ENCODE measurements at places on chromosomes 4 and X.

GRCh38 chrX:143632625-143633410 is 3.1 kb downstream of the SLITRK4 start:
- no peak for DNase-seq

GRCh38 chr4:154807042-154807630 is 26.1 kb downstream of the RBM46 start:
- no peak for DNase-seq

DNA sequence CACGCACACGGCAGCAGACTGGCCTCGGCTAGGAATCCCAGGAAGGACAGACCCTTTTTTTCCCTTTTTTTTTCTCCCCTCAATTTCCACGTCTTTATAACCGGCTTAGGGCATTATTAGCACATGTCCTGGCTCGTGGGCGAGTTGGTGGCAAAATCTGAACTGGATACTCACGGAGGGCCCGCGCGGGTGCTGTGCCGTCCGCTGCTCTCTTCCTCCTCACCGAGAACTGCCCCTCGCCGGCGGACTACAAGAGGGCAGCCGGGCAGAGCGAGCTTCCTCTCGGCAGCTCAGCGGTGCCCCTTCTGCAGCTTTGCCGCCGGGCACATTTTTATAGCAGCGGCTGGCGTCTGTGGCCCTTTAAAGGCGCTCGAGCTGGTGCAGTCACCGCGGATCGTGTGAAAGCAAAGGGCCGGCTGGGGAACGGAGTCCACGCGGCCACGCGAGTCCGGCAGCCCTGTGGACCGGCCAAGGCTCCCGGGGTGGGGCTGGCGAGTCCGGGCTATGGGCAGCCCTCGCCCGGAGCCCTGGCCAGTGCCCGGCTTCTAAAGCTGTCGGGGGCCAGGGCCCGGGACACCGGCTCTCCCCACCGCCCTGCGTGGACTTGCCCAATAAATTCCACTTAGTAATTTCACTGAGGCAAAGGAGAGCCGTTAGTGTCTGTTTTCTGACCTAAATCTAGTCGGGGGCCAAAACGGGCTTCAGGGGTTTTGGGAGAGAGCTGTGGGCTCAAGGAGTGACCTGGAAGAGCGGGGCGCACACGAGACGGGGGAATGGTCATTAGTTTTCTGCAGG is 1.3 kb upstream of the CITED1 start:
- peak; percentile 2 for DNase-seq

- DNase-seq = peak; percentile 68
Observed at GRCh38 chr4:1748465-1748995, 27.2 kb downstream of the TACC3 start.

- no peak for DNase-seq
Observed at GRCh38 chr4:148261848-148262247, 180.4 kb downstream of the NR3C2 start.

DNA sequence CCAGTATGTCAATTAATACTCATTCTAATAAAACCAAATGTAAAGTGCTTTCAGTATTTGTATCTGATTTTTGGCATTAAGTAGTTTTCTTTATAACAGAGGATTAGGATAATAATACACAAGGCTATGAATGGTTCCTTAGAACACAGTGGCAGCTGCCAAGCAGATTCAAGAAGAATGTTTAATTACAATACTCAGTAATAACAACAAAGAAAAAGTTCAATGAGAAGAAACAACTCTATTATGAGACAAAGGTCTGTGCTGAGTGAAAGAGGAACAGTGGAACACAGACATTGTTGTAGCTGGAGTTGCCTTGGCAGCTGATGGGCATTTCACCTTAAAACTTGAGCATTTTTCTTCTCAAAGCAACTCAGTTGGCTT is 502.6 kb upstream of the NR3C2 start:
- no peak for DNase-seq

- DNase-seq = no peak
Observed at GRCh38 chr4:111854494-111855087, 290.7 kb upstream of the FAM241A start.

DNA sequence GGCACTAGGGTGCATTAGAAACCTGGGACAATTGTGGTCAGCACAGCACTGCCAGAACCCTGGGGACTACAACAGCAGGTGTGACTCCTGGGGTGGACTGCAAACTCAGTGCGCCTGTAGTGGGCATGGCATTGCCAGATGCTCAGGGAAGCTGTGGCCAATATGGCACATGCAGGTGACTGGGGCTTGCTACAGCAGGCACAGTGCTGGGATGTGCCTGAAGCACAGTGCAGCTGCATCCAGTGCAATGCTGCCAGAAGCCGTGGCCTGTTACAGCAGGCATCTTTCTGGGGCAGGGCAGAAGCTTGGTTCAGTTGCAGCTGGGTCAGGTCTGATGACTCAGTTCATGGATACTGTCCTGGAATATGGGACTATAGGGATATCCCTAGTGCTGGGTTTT is 445.8 kb downstream of the CCSER1 start:
- DNase-seq = no peak

DNA sequence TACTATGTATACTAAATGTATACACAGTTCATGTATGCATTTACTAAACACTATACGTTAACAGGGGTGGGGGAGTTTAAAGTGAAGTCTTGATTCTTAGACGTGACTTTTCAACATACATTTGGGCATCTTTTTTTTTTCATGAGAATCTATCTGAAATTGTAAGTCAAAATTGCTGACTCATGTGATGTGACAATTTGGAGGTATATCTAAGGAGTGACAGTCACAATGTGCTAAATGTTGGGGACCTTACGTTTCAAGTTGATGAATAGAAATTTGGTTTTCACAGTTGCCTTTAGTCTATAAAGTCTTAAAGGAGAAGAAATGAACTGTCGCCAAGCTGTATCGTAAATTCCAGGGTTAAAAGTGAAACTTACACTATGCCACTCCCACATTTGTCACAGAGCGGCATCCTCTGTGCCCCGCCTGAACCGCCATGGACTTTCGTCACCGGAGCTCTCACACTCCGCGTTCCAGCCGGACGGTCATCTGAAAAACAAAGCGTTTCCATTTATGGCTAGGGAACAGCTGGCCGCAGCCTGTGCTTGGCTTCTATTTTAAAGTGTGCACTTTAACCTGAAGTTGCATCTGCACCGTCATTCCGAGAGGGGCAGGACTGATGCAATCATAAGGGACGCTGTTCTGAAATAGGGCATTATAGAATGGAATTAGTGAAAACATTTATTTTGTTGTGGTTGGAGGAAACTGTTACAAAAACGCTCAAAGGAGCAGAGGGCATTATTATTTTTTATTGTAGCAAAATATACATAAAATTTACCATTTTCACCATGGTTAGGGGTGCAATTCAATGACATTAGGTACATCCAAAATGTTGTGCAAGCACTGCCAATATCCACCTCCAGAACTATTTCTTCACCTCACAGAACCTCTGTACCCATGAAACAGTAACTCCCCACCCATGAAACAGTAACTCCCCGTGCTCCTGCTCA is 30.9 kb downstream of the PDLIM3 start:
- no peak for DNase-seq

DNA sequence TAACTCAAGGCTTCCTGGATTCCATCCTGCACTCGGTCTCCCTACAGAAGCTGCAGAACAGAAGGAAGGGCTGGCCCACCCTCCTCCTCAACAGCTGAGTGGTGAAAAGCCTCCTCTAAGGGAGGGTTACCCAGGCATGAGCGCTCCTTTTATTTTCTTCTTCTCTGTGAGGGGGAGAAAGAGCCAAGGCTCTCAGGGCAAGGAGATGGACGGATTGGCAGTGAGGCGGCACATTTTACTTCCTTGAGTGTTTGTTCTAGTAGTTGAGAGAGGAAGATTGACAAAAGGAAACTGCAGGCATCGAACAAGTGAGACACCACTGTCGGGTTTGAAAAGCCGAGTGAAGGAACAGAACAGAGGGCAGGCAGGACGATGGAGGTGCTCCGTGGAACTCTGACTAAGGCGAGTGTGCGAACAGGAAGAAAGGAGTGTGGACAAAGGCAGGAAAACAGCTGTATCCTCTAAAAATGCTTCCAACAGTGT is 38.4 kb upstream of the STS start:
- DNase-seq = no peak

DNA sequence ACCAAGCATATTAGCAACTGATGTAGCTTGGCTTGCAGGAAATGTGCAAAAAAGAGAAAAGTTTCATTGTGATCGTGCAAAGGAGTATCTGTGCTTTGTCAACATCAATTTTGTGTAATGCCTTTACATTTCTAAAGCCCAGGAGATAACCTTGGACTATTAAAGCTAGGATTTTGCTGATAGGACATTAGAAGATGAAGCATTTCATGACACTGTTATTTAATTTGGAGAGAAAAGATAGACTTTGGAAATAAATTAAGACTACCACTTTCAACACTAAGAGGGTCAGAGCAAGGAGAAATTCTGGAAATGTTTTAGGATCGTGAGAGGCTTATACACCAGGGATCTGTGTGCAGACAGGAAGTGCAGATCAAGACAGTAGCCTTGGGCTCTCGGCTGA is 120.6 kb upstream of the MID1 start:
- DNase-seq = no peak

- DNase-seq = peak; percentile 27
Observed at GRCh38 chrX:1554469-1555210, 17.7 kb upstream of the P2RY8 start.

DNA sequence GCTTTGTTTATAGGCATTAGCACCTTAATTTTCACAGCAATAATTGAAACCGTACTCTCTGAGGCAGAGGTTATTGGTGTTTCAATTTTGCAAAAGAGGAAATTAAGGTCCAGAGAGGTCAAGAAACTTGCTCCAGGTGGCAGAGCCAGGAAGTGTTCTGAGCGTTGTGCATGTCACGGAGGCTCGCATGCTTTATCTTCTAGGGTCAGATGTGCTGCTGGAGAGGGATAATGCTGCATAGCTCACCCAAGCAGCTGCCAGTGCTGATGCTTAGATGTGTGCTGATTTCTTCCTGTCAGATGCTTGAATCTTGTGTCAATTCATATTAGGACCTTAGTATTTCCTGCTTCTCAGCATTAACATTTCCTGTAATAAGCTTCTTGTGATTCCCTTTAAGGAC is 13.0 kb upstream of the FGF5 start:
- no peak for DNase-seq

DNA sequence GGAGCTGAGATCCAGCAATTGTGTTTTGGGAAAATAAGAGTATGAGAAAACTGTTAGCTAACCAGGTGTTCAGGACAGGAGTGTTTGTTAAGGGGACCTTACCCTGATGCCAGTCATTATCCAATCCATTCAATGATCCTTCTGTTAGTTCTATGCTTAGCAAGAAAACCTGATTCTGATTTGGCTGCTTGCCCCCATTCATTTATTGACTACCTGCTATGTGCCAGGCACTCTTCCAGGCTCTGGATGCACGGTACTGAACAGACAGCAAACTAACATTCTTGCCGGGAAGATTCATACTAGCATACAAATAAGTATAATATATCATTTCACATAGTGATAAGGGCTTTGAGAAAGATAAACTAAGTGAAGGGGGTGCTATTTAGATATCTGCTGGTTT is 1.0 kb upstream of the MECP2 start:
- DNase-seq = no peak

DNA sequence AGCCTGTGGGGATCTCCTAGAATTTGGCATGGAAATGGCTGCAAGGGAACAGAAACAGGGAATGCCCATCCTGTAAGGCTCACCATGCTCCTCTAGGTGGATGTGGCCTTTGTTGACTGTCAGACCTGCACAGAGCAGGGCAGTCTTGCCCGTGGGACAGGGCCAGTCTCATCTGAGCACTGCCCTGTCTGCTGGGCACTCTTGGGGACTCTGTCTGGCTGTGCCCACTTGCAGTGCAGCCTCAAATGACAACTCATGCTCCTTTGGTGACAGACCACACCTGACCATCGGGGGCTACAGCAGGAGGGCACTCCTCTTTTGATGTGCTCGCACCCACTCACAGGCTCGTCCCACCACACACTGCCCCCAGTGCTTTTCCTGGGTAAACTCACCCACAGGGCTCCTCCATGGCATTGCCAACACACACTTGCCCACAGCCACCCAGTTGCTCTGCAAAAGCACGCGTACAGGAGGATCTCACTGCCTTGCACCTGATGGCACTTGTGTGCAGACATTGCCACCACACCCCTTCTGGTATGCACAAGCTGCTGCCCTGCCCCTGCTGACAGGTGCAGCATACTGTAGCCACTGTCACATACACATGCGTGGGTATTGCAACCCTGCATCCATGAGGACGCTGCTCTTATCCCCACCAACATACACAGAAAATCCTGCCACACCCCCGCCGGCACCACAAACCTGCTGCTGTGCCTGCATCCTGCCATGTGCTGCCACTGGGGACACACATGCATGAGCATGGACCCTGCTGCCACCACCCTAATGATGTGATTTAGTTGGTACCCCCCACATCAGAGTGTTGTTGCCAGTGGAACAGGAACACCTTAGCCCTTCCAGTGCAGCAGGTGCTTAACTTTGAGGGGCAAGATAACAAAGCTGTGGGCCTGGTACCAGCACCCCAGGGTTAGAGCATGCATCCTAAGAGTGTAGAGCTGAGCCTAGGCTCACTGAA is 100.1 kb upstream of the ARHGEF9 start:
- no peak for DNase-seq

GRCh38 chr4:3688018-3688998 is 77.9 kb upstream of the ADRA2C start:
- DNase-seq = no peak

GRCh38 chr4:105088110-105088879 is 58.4 kb upstream of the TET2 start:
- DNase-seq = no peak
